Stimulated activated effector memory CD8-positive, alpha-beta T cell treated with anti-CD3 and anti-CD28 coated beads, Interleukin-12 subunit alpha, Interleukin-12 subunit beta, amount 100 ng/mL, for 72 hours (primary cell): ENCODE measurements at places on chromosomes 1 and 21.

DNA sequence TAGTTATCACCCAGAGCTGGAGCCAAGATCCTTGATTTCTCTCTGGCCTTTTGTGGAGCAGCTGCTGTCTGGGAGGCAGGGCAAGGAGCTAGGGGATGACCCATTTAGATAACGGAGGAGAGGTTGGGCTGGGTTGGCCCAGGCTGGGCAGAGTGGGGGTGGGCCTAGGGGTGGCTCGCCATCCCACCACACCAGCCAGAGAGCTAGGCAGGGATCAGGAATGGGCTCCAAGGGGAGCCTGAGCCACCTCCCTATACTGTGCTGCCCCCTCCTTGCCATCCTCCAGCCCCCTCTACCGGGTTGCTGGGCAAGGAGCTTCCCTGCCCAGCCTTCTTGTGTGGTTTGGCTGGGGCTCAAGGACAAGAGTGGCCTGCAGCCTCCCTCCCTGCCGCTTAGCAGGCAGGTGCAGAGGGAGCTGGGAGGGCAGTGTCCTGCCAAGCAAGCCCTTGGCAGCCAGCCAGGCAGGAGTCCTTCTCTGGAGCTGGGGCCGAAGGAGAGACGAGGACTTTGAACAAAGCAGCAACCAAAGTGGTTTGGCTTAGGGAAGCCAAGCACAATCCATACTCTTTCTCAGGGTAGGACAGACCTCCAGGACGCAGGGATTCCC, 4.1 kb downstream of the NUAK2 start:
- no peak for DNase-seq

GRCh38 chr1:54335011-54335754, 71.0 kb downstream of the SSBP3 start:
- DNase-seq = no peak

DNA sequence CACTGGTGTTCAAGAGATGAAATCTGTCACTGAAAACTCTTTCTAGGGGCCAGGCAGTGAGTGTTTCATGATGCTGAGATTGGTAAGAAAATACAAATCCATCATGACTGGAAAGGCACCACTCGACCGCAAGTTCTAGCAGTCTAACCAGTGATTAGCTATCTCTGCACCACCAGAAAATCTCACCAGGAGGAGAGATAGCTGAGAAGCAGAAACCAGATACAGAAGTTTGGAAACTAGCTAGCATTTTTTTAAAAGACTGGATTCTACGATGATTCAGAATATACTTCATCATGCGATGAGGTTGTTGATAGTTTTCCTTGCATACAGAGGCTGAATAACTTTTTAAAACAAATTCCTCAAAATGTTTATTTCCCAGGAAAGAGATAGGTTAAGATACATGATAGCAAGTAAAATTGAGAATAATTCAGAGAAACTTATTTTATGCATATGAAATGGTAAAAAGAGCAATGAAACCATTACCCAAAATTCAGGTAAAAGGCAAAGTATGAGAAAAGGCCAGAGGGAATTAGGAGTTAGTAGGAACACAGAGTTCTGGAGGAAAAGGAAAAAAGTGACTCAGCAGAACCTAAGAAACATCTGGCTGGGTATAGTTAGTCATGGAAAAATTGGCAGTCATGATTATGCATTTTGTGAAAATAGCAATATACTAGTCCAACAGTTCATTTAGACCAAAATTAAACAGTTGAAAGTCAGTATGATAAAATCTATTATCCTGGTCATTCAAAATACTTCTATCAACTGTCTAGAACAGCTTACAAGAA, 3.3 kb upstream of the F3 start:
- no peak for DNase-seq

- no peak for DNase-seq
These were observed 182.6 kb upstream of the KCNK2 start for GRCh38 chr1:214899908-214900460.

DNA sequence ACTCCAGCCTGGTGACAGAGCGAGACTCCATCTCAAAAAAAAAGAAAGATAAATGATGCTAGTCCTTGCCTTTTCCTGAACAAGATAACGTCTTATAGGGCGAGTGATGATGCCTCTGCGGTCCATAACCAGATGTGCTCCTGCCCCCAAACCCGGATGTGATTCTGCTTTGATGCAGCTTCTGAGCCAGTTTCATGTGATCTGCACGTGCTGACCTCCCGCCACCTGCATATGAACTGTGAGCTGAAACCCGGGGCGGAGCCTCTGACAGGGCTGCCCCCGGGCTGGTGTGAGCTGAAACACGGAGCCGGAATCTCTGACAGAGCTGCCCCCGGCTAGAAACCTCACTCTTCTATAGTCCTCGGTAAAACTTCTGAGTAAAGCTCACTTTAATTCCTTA, 1.3 kb downstream of the KRTAP12-4 start:
- no peak for DNase-seq

DNA sequence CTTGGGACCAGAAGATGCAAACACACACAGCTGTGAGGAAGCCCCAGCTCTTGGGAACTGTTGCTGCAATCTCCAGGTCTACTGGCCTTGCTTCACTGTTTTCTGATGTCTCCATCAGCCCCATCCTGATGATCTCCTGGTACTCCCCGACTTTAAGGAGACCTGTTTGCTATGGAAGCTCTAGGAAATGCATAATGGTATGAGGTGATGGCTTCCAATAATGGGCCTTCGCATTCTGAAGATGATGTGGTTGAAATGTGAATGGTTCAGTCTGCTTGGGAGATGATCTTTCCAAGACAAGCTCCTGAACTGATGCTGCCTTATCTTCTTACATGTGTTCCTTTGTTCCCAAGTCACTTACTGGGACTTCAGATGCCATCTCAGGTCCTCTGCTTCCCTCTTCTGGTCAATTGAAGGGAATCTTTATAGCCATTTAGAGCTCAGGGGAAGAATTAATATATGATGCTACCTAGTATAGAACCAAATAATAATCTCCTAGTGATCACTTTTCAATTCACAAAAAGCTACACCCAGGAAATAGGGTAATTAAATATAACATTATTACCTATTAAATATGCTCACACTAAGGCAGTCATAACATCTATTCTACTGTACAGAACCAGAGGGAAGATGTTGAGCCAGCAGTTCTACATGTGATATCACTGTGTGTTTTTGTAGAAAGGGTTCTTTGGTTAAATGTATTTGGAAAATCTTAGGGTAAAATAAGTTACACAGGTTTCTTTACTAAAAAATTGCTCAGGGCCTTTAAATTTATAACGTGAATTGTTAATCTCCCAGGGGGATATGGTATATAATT, 73.9 kb upstream of the VTCN1 start:
- no peak for DNase-seq
